HuH-7 (cell line): ENCODE measurements at places on chromosomes 2 and 18.

- no peak for DNase-seq
Measured at GRCh38 chr2:41724465-41724864, 323.4 kb upstream of the PKDCC start.

DNA sequence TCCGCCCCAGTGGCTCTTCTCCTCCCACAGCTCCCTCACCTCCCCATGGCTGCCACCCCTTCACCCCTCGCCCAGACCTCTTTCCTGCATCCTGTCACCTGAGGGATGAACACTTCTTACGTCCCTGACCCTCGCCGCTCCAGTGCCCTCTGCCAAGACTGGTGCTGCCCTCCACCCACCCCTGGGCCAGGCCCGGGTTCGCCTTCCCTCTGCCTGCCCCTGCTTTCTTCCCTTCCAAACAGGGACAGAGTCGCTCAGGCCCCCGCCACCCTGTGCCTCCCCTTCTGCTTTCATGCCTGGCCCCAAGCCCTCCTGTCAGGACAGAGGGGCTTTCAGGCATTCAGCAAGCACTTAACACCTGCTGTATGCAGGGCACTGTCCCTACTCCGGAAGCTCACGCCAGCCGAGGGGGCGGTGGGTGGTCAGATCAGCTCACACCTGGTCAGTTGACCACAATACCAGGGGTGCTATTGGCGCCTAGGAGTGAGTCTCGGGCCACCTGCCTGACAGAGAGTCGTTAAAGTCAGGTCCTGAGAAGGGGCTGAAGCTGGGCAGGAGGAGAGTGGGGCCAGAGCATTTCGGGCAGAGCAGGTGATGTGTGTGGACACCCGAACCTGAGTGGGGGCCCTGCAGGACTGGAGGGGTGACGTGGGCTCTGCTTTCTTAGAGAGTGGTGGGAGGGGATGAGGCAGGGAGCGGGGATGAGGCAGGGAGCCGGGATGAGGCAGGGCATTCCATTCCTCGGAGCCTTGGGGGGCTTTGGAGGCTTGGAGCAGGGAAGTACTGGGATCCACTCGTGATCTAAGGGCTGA, 26.0 kb upstream of the HPCAL1 start:
- no peak for DNase-seq

DNA sequence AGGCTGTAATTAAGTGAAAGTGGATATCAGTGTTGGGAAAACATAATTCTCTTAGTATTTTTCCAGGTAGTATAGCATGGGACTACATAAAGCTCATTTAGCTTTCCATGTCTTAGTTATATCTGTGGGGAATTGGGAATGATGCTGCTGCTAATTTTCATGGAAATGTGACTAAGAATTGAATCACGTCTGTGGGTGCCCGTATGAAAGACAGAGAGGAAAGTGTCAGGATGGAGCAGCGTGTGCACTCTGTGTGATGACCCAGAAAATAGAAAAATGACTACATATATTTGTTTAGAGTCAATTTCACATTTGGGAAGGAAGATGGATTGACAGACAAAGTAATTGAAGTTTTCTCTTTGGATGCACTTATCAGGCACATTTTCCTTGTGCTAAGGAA, 212.1 kb downstream of the PTPRM start:
- DNase-seq, result no peak

GRCh38 chr2:47907039-47907781, 912 bp upstream of the FBXO11 start:
- no peak for DNase-seq

DNA sequence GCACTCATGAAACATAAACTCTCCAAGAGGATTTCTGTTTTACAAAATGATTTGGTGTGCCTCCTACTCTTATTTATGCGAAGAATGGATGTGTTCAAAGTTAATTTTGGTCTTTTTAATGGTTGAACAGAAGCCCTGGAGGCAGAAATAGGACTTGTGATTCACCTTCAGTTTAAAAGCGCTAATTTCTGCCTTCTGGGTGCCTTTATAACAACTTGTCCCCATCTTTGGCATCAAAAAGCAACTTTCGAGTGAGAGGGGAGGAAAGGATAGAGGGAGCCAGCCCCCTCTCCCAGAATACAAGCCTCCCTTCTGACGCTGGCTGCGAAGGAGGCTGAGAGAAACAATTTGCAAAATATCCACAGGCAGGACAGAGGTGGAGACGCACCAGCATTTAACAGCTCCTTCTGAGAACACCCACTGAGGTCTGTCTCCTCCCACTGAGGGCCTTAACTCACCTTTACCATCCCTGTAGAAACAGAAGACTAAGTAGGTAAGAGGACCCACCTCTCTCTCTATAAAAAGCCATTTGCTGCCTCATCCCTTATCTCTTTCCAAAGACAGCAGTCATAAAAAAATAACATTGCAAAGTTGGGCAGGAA, 24.3 kb upstream of the BCL11A start:
- no peak for DNase-seq

- peak; percentile 22 for DNase-seq
Measured at GRCh38 chr18:6729247-6730091, at the start of gene ARHGAP28. Gene ARHGAP28 (plus strand): TSS chr18:6729716. CDS start chr18:6729822, 106 bp downstream.
